ENCODE measurements at places on chromosomes 13 and 19.

DNA sequence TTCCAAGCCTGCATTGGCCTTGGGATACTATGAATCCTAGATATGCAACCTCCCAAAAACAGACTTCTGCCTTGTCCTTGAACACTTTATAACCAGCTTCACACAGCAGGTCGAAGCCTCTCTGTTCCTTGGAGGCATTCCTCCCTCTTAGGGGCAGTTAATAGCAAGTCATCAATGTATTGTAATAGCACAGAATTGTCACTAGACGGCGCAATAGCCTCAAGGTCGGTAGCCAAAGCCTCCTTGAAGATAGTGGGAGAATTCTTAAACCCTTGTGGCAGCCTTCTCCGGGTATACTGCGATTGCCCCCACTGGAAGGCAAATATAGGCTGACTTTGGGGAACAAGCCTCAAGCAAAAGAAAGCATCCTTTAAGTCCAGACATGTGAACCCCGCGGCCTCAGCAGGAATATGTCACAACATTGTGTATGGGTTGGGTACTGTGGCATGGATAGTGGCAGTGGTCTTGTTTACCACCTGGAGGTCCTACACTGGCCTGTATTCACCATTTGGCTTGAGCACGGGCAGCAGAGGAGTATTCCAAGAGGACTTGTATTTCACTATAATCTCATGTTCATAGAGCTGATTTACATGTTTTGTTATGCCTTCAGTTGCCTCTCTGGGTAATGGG lies 61.1 kb downstream of the ZNF431 start:
- DNase-seq, result no peak

- no peak for DNase-seq
Measured at GRCh38 chr13:73602295-73602694, 531.9 kb downstream of the KLF12 start.

DNA sequence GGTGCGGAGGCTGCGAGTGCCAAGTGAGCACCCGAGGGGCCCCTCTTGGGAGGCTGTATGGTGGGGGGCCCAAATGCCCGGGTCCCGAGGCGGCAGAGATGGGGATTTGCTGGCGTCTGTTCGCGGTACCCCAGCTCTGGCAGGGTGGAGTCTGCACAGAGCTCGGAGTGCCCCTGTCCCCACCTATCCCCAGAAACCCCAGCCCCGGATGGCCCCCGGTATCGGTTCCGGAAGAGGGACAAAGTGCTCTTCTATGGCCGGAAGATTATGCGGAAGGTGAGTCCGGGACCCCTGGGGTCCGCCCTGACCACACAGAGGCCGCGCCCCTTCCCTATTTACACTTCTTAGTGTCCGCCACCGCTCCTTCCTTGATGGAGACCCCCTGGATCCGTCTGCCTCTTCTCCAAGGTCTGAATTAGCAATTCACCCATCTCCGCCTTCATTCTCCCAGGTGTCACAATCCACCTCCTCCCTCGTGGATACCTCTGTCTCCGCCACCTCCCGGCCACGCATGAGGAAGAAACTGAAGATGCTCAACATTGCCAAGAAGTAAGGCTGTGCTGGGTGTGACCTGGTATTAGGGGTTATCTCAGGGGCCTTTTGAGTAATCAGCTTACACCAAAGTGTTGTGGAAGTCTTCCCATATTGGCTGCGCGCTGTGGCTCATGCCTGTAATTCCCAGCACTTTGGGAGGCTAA lies 630 bp downstream of the PNPLA6 start:
- DNase-seq, result no peak

GRCh38 chr13:24187185-24187584 lies 26.7 kb downstream of the SPATA13 start:
- DNase-seq, result no peak

- DNase-seq, result no peak
Measured at GRCh38 chr19:50418176-50419021, at the start of gene SPIB. Gene SPIB (plus strand): TSS chr19:50418938. CDS start chr19:50418963, 25 bp downstream.

GRCh38 chr19:30046522-30046921 lies 104.5 kb downstream of the URI1 start:
- no peak for DNase-seq

GRCh38 chr13:100880166-100880565 lies 205.6 kb upstream of the TMTC4 start:
- no peak for DNase-seq

GRCh38 chr13:77898097-77898496 lies 20.5 kb downstream of the EDNRB start:
- DNase-seq, result no peak

DNA sequence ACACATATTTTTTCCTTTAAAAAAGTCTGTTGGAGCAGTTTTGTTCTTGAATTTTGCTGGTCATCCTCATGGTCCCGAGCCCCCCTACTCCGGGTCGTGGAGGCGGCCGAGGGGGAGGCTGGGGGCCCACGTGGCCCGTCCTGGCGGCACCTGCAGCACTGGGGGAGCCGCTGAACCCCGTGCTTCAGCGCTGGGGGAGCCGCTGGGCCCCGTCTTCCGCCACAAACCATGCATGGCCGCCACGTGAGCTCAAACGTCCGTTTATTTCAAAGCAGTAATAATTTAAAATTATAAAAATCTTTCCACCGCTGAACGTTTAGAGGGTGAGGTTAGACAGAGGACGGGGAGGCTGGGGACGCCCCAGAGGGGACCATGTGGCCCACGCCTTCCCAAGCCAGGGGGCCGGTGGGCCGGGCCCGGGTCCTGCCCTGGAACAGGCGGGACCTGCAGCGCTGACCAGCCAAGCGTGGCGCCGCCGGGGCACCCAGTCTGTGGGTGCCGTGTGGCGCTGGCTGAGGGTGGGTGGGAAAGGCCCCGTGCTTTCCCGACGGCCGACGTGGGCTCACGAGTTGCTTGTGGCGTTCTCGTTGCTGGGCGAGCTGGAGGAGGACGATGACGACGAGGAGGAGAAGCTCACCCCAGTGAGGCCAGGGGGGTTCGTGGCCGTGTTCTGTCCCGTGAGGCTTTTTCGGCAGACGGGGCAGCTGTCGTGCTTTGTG lies 8.0 kb downstream of the FGF22 start:
- no peak for DNase-seq

GRCh38 chr13:24038841-24039330 lies 121.6 kb upstream of the SPATA13 start:
- peak; percentile 5 for DNase-seq

All from T1000 (cell line).